Activated naive CD4-positive, alpha-beta T cell treated with anti-CD3 and anti-CD28 coated beads, Interleukin-2, amount 50 U/mL, for 72 hours (primary cell): ENCODE measurements at places on chromosomes 2 and 18. TPM values are rescaled to one million over a fixed set of nuclear protein-coding genes. Genes with fewer than 3 reads are reported as not detected.

DNA sequence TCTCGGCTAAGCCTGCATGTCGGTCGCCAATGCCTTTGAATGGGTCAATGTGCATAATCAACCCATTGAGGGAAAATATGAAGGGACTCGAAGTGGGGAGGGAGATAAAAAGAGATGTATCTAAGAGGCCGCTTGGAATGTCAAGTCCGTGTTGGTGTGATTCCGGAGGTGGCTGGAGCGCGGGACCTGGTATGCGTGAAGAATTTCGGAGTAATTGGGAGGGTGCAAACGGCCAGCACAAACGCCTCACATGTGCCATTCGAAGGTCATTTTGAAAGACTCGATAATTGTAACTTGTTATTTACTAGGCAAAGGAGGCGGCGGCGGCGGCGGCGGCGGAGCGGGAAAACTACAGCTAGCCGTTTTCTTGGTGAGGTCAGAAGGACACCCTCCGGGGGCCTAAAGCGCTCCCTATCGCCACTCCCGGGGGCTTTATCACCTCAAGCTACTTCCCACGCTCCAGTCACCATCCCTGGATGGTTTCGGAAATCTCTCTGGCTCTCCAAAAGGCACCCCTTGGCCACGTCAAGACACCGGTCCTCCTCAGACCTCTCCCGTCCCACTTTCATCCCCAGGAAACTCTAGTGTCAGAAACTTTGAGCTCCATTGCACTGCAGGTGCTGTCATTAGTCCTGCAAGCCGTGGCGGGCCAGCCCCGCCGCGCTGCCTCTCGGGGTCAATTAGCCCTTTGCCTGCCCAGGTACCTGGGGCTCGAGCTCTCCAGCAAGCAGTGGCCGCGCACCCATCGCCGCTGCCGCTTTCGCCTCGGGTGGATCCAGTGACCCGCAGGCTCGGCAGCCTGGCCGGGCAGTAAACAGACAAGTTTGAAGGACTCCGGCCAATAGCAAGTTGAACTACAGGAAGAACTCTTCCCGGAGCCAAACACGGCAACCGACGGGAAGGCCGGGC is 1.5 kb downstream of the ERBB4 start:
- no peak for DNase-seq

- DNase-seq: peak; percentile 61
Observed at GRCh38 chr2:68837164-68837860, 33.9 kb downstream of the BMP10 start.

- DNase-seq: no peak
Observed at GRCh38 chr18:44880170-44880569, 199.5 kb downstream of the SETBP1 start.

SESTD1 gene
- total RNA-seq: 16.0 TPM

CTNNA2 gene
- not detected for total RNA-seq
